Activated CD4-positive, alpha-beta memory T cell treated with anti-CD3 and anti-CD28 coated beads, Interleukin-2, amount 10 ng/mL, durations not matched to agents 7 days and 5 days (primary cell): ENCODE measurements at places on chromosomes 7 and 10. TPM values are rescaled to one million over a fixed set of nuclear protein-coding genes. Genes with fewer than 3 reads are reported as not detected.

The TMEM273 gene
- total RNA-seq = 100 TPM

The ASB15 gene
- not detected for total RNA-seq

The AGAP4 gene
- total RNA-seq = 15.2 TPM

The HOGA1 gene
- total RNA-seq = not detected

The MSMB gene
- total RNA-seq = not detected

The ZNF853 gene
- total RNA-seq = 0.18 TPM

The HSPA12A gene
- 0.18 TPM for total RNA-seq

The KCND2 gene
- not detected for total RNA-seq

The CPED1 gene
- not detected for total RNA-seq

The CALML3 gene
- not detected for total RNA-seq
